Karpas-422 (cell line): ENCODE measurements at places on chromosomes 4 and X. TPM values are rescaled to one million over a fixed set of nuclear protein-coding genes. Genes with fewer than 3 reads are reported as not detected.

DNA sequence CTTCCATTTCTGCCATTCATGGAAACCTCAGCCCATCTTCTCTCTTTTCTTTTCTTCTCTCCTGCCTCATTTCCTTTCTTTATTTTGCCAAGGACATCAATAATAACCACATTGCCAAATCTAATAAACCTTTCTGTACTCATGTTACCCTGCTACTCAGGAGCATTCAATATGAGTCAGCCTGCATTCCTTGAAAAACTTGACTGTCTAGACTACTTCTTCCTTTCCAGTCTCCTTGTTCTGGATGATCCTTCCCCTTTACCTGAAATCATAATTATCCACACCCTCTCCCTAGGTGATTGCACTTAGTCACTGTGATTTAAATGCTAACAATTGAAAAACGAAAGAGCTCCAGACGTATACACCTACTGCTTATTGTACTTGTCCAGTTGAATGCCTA, 253.2 kb upstream of the CENPE start:
- DNase-seq: no peak

The CCNG2 gene
- total RNA-seq: 11.8 and 38.8 TPM in 2 replicates

DNA sequence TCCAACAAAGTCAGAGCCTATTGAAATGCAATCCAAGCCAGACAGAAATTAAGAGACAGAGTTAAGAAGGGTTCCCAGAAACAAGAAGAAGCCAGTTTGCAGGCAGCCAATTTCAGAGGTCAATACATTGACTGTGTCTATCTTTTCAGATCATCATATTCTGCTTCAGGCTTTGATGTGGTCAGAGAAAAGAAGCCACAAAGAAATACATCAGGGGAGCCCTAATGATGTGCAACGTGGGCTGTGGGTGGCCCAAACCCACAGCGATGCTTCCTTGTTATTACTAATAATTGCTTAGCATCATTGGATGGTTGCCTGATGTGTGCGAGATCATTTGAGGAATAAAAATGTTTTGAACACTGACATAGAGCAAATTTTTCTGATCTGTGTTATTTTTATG, 99.0 kb upstream of the DUSP21 start:
- no peak for DNase-seq

The GNRHR gene
- total RNA-seq: not detected in 2 replicates

The WDR1 gene
- total RNA-seq: 67.5 and 116 TPM in 2 replicates

The KIF4A gene
- total RNA-seq: 12.6 and 15.0 TPM in 2 replicates

DNA sequence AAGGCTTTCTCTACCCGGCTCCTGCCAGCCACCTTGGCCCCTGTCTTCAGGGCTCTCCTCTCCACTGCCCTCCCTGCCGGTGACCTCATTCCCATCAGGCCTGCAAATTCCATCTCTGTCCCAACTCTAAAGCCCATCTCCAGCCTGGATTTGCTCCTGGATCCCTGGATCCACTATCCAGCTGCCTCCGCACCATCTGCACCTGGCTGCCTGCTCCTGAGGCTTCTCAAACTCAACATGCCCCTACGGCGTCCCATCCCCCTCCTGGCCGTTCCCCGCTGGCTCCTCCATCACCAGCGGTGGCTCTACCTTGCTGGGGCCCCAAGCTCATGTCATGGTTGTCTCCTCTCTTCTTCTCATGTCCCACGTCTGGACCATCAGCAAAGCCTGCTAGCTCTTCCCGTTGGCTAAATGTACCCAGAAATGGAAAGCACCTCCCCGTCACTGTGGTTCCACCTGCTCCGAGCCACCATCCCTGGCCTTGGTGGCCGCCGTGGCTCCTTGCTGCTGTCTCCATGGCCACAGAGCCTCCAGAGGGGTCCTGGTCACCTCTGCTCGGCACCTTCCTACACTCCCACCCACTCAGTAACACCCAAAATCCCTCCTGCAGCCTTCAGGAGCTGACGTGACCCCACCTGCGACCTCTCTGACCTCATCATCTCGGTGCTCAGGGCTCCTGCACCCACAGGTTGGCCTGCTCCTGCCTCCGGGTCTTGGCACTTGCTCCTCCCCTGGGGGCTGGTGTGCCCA, 58.5 kb downstream of the ADRA2C start:
- no peak for DNase-seq
